Globus pallidus (tissue), 1 donor: ENCODE measurements at places on chromosomes 5 and 9.

DNA sequence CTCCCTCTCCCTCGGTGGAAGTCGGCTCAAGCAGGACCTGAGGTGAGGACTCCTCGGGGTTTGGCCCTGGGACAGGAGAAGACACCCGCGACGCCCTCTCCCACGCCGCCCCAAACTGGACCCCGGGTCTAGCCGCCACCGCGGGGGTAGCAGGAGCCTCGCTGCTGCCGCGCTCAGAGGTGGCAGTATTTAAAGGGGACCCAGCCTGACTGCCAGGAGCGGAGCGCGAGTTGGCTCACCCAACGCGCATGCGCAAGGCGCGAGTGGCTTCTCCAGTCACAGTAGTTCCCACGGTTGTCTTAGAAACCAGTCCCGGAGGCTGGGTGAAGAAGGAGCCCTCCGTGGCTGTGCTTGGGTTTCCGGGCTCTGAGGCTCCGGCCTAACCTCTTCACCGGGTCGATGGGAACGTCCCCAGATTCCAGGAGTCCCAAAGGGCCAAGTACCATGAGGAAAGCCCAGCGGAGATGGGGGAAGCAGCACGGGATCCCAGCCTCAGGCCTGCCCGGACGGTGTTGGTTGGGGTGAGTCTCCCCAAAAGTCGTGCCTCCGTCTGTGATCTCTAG, 477.8 kb downstream of the SPATA31A7 start:
- no peak for DNase-seq

GRCh38 chr5:81302596-81302995, 1.2 kb downstream of the ZCCHC9 start:
- no peak for DNase-seq

DNA sequence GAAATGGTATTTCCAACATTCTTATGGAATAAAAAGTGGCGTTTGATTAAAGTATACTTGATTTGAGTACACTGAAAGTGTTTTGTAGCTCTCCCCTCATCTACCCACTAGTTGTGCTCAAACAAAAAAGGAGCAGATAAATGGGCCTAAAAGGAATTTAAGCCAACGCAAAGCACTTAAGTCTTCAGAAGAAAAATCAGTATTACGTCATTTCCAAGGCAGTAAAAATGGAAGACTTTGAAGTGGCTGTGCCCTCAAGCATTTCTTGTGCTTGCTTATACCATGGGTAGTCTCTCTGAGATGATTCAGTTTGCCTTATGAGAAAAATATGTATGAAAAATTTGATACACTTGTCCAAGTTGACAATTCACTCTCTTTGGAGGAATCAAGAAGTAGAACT, 279.9 kb upstream of the CD180 start:
- no peak for DNase-seq

DNA sequence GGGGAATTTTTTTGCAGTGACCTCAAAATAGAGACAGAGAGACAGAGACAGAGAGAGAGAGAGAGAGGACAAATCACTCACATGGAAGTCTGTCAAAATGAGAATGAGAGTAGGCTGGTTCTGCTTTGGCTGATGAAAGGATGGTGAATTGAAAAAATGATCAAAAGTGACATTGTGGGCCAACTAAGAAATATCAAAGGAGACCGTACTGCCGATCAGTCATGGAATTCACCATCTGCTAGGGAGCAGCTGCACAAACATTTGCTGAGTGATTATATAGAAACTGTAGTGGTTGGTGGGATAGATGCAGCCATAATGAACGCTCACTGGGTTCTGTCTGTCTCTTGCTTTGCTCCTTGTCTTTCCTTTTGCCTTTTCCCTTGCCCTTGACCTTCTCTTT, 476.6 kb upstream of the SGCD start:
- DNase-seq: no peak

GRCh38 chr5:1536871-1537602, 13.3 kb upstream of the LPCAT1 start:
- no peak for DNase-seq

GRCh38 chr5:113340537-113340936, 94.3 kb downstream of the TSSK1B start:
- no peak for DNase-seq

GRCh38 chr9:99745085-99745484, 76.6 kb upstream of the NR4A3 start:
- DNase-seq: no peak

- DNase-seq: no peak
These were observed 589.7 kb downstream of the ANXA1 start for GRCh38 chr9:73741316-73741715.

DNA sequence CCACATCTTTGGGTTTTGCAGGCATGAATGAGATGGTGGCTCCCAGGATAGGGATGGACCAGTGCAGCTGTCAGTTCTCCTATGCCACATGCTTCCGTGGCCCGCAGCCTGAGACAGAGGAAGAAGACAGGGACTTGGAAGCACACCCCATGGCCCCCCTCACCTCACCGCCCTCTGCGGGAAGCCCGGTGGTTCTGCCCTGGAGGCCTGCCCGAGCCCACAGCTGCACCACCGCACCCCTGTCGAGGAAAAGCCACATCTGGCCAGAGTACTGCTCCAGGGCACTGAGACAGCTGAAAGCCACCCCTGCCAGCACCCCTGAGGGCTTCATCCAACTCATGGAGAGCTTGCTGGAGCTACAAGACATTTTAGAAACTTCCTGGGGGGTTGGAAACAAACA, 7.6 kb upstream of the TRMT10B start:
- no peak for DNase-seq

GRCh38 chr5:2240118-2240904, 357.6 kb upstream of the IRX4 start:
- no peak for DNase-seq

- DNase-seq: peak; percentile 14
These were observed 1.1 kb downstream of the PPIC start for GRCh38 chr5:123035360-123035917.

- no peak for DNase-seq
These were observed 14.0 kb upstream of the GLRX start for GRCh38 chr5:95836544-95836943.

DNA sequence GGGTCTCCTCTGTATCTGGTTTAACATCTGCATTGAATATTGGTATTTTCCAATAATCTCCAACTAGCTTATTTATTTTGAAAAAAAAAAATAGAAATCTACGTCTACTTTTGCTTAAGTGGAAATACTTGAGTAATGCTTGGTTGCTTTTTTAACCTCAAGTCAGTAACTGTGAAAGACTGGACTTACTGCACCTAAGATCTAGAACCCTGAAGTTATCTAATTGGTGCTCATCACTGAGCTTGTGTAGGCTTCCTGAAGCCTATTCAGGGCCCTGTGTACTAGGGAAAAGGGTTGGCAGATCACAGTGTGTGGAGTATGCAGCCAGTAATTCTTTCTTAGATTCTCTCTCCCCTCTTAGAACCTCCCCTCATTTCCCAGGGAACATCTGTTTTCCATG, 16.2 kb downstream of the SLC1A1 start:
- DNase-seq: no peak

GRCh38 chr5:89043676-89044075, 160.7 kb upstream of the MEF2C start:
- DNase-seq: no peak

DNA sequence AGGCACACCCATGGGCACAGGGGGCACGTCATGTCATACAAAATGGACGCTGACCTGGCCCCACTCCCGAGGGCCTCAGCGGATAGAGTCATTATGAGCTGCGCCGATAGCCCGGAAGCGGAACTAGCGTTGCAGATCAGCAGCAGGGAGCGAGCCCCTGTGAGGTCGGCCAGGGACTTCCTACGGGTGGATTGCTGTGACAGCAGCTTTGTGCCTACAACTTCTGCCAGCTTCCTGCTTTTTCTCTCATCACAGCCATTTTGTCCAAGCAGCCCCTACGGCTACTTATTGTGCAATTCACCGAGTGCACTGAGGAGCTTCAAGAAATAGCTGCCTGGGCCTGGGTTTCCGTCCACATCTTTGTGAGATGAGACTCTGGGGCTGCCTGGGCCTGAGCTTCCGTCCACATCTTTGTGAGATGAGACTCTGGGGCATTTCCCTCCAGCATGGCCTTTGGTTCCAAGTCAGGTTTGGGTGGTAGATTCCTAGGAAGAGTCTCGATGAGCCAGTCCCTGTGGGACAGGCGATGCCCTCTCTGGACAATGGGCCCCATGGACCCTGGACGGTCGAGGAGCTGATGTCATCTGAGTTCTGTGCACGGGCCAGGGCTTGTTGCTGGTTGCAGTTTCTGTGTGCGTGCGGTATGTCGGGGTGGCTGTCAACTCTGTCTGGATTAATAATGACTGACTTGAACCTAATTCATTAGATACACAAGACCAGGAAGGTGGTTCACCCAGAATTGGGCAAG, 67.0 kb upstream of the GNE start:
- no peak for DNase-seq

- DNase-seq: no peak
These were observed 76.3 kb upstream of the TNFSF8 start for GRCh38 chr9:115006660-115007059.

DNA sequence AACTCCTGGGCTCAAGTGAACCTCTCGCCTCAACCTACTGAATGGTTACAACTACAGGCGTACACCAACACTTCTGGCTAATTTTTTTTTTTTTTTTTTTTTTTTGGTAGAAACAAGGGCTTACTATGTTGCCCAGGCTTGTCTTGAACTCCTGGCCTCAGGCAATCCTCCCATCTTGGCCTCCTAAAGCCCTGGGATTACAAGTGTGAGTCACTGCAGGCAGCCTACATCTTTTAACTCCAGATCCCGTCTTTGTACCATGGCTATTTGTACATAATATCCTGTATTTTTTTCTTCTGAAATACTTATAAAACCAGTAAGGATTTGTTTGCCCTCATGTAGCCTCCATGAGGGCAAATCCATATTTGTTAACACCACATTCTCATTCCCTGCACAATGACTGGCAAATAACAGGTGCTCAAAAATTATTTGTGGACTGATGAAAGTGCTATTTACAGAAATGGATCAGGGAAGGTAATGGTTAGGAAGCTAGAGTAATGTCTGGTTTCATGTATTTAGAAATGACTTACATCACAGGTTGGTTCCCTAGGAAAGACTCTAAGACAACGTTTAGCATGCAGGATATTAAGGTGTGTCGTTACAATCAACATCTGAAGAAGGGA, 51.9 kb upstream of the POU5F2 start:
- no peak for DNase-seq

DNA sequence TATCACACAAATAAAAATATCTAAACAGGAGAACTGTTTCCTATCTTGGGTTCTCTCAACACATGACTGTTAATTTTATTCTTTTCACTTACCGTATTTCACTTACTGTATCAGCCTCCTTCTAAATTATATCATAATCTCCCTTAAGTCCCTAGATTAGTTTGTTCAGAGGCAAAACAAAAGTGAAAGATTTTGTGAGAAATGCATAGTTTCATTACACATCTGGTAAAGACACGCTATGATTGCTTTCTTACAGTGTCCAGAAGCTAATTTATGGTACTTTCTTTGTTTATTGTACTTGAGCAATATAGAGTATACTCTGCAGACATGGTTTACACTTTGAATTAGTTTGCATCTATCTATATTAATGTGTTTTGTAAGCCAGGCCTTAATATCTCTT, 159.7 kb upstream of the TLX3 start:
- DNase-seq: no peak

DNA sequence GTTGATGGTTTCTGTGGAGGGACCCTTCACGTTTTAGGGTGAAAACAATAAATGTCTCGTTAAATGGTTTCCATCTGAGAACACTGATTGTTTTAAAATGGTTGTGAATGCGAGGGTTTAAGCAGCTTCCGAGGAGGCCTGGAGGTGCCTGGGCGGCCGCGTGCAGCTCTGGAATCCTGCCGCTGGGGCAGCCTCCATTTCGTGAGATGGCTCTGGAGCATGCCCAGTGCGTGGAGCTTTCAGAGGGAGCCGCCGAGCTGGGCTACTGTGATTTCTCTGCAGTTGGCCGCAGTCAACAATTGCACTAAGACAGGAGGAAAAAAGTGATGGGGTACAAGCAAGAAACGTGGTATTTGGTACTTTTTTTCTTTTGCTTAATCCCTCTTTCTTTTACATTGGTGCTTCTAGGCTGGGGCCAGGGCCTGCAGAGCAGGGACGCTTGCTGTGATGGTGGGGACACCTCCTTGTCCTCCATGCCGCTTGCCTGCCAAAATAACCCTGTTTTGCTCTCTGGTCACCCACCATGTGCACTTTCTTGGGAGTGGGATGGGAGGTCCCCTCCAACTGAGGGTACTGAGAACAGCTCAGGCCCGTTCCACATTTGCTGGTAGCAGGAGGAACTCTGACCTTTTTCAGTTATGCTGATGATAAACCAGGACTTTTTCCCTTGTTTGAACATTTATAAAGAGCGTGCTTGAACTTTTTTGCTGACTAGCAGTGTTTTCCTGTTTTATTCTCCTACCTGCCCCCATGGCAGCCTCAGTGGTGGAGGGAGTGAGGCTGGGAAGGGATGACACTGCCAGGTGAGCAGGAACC, 47.1 kb downstream of the EHMT1 start:
- DNase-seq: peak; percentile 67

DNA sequence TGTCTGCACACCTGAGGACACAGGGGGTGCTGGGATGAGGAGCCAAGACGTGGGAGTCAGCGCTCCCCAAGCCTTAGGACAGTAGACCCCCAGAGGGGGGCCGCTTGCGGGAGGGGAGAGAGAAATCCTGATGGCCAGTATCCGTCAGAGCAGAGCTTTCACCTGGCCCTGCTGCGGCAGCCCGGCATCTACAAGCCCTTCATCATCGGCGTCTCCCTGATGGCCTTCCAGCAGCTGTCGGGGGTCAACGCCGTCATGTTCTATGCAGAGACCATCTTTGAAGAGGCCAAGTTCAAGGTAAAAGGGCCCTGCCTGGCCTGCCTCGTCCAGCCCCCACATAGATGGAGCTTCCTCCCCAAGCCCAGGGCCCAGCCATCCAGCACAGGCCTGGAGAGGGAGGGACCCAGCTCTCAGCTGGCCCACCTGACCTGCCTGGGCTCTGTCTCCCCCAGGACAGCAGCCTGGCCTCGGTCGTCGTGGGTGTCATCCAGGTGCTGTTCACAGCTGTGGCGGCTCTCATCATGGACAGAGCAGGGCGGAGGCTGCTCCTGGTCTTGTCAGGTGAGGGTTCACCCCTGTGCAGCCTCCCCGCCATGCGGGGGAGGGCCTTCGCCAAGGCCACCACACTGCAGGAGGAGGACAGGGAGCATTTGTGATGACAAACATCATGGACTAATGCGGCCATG, 6.7 kb downstream of the SLC2A8 start:
- no peak for DNase-seq

DNA sequence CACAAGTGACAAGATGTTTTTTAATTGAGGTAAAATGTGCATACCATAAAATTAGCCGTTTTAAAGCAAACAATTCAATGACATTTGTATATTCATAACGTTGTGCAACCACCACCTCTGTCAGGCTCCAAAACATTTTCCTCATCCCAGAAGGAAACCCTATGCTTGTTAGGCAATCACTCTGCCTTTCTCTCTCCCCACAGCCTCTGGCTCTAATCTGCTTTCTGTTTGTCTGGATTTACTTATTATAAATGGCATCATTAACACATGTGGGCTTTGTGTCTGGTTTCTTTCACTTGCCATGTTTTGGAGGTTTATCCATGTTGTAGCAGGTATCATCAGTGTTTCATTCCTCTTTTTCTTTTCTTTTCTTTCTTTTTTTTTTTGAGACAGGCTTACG, 1.4 kb upstream of the N4BP3 start:
- DNase-seq: no peak
